Stimulated activated CD4-positive, alpha-beta T cell treated with anti-CD3 and anti-CD28 coated beads, Interleukin-2, amount 100 ng/mL, for 24 hours (primary cell): ENCODE measurements at places on chromosomes 1 and 21.

GRCh38 chr1:11447903-11448302, 31.1 kb upstream of the DISP3 start:
- DNase-seq: no peak

DNA sequence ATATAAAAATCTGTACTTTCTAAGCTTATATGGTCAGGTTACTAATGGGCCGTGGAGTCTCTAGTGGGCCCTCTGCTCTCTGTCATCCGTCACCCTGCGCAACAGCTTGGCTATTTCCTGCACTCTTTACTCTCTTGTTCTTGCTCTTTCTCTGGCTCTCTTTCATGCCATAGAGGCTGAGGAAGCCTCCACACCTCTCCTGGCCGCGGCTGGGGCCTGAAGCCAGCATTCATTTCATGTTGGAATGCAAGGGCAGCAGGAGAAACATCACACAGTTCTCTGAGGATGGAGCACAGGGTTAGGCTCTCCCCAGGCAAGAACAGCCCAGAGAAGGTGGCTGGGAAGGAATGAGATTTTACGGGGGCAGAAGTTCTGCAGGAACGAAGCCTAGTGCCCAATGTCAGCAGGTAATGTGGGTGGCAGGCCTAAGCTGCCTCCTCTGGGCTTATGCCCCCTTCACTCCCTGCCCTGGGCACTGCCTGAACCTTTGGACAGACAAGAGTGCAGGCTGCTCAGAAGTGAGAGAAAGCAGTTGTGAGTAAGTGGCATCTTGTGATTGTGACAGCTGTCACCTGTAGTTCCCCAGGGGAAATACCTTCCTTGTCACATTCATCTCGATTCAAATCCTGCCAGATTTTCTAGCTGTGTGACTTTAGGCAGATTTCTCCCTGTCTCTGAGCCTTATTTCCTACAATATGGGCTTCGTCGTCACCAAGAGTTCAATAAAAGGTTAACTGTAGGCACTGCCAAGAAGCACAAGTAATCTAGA, 3.6 kb upstream of the FHAD1 start:
- DNase-seq: no peak

DNA sequence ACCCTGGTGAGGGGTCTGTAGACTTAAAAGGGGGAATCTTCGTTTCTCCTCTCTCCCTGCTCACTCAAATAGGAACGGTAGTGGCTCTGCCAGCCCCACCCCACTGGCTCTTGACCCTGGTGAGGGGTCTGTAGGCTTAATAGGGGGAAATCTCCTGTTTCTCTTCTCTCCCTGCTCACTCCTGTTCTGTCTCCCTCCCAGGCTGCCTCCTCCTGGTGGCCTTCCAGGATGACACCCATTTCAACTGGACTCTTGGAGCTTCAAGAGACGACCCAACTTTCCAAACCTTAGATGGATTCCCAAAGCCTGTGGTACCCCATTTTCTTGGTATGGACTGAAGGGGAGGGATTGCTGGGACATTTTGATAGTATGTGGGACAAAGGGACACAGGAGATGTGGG, 1.4 kb upstream of the EPHB2 start:
- DNase-seq: no peak

DNA sequence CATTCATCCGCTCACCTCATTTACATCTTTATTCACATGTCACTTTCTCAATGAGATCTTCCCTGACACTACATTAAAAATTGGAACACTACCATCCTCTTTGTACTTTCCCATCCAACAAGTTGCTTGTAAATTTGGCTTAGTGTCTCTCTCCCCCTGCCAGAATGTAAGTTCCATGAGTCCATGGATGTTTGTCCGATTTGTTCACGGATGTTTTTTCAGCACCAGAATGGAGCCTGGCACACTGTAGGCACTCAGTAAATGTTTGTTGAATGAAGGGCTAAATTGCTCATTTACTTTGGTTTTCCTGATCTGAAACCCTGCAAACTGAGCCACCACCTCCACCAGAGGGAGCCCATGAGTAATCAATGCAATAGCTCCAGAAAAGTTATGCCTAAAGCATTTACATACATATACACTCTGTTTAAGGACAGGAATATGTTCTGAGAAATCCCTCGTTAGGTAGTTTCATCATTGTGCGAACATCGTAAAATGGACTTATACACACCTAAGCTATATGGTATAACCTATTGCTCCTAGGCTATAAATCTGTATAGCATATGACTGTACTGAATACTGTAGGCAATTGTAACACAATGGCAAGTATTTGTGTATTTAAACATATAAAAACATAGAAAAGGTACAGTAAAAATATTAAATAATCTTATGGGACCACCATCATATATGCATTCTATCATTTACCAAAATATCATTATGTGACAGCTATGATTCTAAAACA, 2.8 kb upstream of the EYA3 start:
- DNase-seq: peak; percentile 84

- DNase-seq: no peak
Observed at GRCh38 chr21:32705139-32705538, 22.7 kb downstream of the SYNJ1 start.

GRCh38 chr1:39847940-39848339, 35.4 kb downstream of the TRIT1 start:
- no peak for DNase-seq

DNA sequence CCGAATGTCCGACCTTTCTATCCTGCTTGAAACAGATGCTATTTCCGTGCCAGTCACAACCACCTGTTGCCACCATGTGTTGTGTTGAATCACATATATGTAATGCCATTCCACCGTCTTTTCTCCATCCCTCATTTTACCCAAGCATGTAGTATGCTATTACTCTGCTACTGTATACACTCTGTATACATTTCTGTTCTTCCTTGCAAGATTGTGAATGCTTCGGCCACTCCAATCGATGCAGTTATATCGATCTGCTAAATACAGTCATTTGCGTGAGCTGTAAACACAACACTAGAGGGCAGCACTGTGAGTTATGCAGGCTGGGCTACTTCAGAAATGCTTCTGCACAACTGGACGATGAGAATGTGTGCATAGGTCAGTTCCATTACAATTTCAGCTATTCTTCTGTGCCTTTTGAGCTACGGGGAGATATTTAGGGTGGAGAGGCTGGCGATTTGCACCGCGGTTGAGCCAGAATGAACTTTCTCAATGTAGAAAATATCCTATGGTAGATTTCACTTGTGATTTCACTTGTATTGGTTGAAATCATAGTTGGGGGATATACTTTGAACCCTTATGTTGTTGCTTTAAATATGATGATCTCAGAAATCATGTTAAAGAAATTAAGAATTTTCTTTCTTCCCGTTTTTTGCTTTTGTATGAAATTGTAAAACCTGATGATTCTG, 289.8 kb downstream of the NTNG1 start:
- DNase-seq: no peak

- no peak for DNase-seq
Observed at GRCh38 chr1:205075642-205076155, 8.6 kb downstream of the TMEM81 start.

DNA sequence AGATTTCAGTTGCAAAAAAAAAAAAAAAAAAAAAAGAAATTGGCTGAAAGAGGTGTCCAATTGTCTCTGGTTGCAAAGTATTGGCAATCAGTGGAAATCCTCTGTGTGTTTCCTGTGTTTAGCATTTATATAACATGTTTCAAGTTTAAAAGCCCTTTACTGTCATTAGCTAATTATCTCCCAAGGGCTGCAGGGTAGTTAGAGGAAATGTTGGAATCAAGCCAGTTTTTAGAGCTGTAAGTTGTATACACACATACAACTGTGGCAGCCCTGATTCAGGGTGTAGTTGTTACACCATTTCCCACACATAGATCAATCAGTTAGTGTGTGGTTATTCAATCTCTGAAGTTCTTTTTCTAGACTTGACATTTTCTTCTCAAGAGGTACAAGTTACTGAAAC, 8.9 kb upstream of the ZNF326 start:
- DNase-seq: no peak

- DNase-seq: no peak
Observed at GRCh38 chr1:212637902-212638301, 29.3 kb downstream of the ATF3 start.

DNA sequence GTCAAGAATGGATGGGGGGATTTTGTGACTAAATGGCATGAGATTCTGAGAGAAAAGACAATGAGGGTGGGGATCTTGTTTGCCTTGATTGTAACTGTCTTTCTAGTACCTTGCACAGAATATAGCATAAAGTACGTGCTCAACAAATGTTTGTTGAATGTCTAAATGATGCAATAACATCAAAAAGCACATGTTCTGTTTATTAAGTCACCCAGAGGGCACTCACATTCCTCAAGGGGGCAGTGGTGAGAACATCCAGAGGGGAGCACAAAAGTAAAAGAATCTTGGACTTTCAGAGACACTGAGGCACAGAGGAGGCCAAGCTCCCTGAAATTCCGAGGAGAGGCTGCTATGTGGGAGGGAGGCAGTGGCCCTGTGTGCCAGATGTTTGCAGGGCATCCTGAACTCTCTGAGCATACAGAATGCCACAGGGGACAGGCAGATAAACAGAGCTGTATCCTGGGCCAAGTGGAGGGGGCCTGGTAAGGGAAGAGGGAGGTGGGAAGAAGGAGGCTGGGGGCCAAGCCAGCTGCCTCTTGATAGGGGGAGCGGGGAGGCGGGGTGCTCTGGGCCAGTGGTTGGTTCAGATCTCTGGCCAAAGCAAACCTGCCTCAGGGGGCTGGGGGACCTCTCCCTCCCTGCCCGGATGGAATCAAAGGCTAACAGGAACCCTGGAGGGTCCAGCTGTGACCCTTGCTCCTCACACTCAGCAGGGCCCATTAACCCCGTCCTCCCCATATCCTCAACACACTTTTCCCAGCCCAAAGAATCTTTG, 6.5 kb upstream of the ATP1A2 start:
- peak; percentile 48 for DNase-seq

DNA sequence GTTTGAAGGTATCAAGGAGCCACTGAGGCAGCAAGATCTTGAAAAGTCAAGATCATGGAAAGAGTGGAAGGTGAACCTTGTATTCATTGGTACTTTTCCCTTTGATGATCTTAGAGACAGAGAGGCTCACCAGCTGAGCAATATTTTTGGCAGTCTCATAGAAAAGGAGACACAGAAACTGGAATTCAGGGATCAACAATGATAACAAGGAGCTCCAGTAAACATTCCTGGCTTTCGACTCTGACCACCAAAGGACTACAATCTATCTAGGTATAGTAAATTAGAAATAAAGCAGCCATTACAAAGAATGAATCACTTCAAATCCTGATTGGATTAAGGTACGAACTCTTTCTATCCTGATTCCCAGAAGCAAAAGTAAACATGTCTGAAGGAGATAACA, 615.4 kb downstream of the KIF26B start:
- no peak for DNase-seq

GRCh38 chr1:198607714-198608113, 31.1 kb upstream of the PTPRC start:
- no peak for DNase-seq

GRCh38 chr1:117633936-117634335, 28.1 kb downstream of the TENT5C start:
- DNase-seq: no peak

GRCh38 chr1:206575165-206575893, 36.9 kb downstream of the EIF2D start:
- DNase-seq: no peak

DNA sequence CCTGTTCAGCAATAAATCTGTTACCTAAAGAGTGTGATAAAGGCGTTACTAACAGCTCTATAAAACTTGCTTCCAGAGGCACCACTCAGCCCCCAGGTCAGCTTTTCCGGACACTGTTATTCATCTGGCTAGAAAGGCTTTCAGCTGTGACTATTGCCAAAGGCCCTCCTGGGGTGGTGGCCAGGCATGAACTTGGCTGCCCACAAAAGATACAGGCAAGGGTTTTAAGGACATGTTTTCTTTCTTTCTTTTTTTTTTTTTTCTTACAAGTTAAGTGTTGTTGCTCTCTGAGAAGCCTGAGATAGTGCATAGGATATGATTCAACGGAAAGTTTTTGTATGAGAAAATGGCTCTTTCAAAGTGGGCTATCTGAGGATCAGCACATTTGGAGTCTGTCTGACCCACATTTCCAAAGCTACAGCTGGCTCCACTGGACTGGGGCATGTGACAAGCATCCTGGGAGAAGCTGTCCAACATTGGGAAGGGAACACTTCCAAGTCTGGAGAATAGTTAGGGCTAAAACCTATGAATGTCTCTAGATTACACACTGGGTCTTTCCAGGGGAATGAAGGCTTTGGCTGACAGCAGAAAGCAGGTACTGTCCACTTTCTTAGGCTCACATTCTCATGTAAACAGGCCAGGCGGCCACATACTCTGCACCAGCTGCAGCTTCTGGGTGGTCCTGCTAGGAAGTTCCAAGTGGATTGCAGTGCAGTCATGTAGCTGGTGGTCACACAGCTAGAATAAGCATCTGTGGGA, 639.7 kb downstream of the LMO4 start:
- DNase-seq: no peak

DNA sequence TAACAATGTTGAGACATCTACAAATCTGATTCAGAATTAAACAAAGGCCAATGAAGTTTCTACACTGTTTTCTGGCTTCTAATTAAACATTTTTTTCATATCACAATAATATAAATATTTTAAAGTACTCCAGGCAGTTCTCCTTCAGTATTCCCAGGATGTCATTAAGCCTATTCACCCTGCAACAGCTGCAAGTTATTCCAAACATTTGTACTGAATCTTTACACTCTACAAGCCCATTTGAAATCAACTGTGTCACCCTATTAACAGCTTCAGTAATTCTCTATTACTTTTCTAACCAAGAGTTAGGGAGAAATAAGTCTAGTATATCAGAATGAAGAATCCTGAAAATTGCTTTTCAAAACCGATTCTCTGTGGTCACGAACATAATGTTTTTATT, 124.6 kb downstream of the OLFML2B start:
- DNase-seq: no peak

GRCh38 chr1:35936838-35937237, 5.9 kb downstream of the AGO3 start:
- DNase-seq: no peak

- DNase-seq: no peak
Observed at GRCh38 chr1:158864595-158864994, 33.4 kb downstream of the MNDA start.

DNA sequence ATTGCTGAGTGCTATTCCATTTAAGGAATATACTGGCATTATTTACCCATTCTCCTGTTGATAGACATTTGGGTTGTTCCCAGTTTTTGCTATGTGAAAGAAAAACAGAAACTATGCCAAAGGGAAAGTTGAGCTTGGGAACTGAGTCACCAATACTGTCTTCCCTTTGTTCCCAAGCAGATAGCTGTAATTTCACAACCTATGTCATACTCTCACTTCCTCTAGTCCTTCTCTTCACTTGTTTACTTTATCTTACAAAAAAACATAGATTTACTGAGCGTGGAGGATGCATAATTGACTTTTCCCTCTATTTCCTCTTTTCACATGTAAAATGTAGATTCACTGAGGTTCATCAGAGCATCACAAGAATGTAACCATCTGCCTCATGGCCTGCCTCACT, 32.4 kb upstream of the PGBD5 start:
- DNase-seq: no peak

- DNase-seq: no peak
Observed at GRCh38 chr1:186985889-186986491, 157.2 kb downstream of the PLA2G4A start.

- DNase-seq: no peak
Observed at GRCh38 chr1:167262836-167263235, 42.1 kb downstream of the POU2F1 start.
